ENCODE measurements at places on chromosomes 7 and 10.

DNA sequence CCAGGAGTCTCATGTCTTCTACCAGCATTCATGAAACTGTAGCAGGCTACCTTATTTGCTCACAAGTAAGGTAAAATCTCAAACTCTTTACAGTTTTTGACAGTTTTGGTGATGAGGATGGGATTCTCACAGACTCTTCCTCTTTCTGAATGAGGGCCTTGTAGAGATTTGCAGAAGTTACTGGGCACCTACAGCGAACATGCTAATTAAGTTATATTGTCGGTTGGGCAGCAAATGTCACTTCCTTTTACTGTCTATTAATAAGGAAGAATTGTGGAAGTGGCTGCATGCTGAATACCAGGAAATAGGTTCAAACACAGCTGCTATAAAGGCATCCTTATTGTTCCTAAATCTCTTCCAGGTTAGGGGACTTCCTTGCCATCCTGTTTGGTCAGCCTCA is 189.6 kb downstream of the DNAJC1 start:
- no peak for DNase-seq

- DNase-seq: no peak
These were observed 161.0 kb downstream of the ST7 start for GRCh38 chr7:117114272-117114671.

DNA sequence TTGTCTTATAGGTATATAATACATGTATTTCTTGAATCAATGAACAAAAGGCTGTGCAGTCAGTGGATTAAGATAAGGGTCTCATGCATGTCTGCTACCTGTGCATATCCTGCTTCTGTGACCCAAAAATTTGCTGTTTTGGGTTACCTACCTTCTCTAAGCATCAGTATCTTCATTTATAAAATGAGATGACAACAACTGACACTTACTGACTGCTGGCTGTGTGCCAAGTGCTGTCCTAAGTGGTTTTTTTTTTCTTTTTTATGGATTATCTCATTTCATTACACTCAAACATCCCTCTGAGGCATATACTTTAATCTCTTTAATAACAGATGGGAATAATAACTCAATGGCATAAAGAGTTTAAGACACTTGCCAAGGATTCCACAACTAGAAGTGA is 2.1 kb downstream of the PDK4 start:
- DNase-seq: no peak

- peak; percentile 99 for DNase-seq
These were observed 67.3 kb upstream of the KLF6 start for GRCh38 chr10:3852147-3852904.

- DNase-seq: peak; percentile 96
These were observed 119.8 kb downstream of the NKX6-2 start for GRCh38 chr10:132665946-132666704.
